Stimulated activated CD4-positive, alpha-beta T cell treated with anti-CD3 and anti-CD28 coated beads, Interleukin-1b, Interleukin-23, amount 100 ng/mL, for 24 hours (primary cell): ENCODE measurements at places on chromosomes 1 and 21.

DNA sequence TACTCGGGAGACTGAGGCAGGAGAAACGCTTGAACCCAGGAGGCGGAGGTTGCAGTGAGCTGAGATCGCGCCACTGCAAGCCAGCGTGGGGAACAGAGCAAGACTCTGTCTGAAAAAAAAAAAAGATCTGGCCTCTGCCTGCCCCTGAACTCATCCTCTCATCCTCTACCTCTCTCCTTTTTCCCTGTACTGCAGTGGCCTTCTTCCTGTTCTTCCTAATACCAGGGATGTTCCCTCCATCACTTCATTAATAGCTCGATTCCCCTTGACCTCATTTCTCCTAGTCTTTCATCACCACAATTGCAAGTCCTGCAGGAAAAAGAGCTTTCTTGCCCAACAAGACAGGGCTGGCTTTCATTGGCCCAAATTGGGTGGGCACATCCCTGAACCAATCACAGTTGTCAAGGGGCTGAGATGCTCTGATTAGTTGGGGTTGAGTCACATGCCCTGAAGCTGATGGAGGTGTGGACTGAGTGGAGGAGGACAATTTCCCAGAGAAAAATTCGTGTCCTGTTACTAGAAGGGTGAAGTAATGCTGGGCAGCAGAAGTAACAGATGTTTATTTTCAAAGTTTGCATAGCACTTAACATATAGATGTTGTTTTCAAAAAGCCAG is 86.8 kb upstream of the PUM1 start:
- no peak for DNase-seq

DNA sequence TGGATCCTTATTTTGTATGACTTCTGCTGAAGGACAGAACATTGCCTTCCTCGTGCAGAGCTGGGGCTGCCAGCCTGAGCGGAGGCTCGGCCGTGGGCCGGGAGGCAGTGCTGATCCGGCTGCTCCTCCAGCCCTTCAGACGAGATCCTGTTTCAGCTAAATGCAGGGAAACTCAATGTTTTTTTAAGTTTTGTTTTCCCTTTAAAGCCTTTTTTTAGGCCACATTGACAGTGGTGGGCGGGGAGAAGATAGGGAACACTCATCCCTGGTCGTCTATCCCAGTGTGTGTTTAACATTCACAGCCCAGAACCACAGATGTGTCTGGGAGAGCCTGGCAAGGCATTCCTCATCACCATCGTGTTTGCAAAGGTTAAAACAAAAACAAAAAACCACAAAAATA is 27.5 kb upstream of the KDM4A start:
- DNase-seq: no peak

GRCh38 chr1:36351227-36351977 is 28.0 kb upstream of the EVA1B start:
- no peak for DNase-seq

DNA sequence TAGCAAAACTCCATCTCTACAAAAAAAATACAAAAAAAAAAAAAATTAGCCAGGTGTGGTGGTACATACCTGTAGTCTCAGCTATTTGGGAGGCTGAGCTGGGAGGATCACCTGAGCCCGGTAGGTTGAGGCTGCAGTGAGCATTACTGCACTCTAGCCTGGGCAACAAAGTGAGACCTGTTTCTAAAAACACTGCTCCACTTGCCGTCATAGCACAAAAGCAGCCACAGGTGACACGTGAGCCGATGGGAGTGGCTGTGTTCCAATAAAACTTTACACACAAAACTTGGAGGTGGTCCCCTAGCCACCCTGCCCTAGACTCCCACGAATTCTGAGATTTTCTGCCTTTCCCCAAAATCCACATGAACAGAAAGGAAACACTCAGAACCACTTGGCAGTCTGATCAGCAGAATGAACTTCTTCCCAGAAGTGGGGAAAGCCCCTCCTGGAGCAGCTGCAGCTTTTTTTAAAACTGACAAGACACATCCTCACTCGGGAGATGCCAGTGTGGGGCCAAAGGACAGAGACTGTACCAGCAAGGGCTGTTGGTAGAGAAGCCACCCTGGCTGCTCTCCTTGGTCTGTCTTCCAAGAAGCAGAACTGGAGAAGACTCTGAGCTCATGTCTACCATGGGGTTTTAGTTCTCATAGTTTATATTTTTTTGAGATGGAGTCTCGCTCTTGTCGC is 23.3 kb downstream of the PLEKHM2 start:
- no peak for DNase-seq
